ENCODE measurements at places on chromosomes 2 and 18. TPM values are rescaled to one million over a fixed set of nuclear protein-coding genes. Genes with fewer than 3 reads are reported as not detected.

GRCh38 chr18:45775241-45775676, 50.2 kb upstream of the SIGLEC15 start:
- peak; percentile 45 for DNase-seq

DNA sequence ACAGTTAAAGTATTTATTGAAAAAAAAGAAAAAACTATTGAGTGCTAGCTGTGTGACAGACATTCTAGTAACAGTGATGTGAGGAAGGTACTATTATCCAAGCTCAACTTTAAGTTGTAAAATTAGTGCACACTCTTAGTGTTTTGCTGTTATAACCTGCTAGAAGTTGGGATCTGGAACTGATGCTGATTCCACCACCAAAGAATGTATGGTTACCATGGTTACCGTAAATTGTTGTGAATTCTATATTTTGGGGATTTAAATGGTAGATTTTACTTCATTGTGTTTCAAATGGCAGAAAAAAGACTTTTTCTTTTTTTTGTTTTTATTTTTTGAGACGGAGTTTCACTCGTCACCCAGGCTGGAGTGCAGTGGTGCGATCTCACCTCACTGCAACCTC, 5.3 kb downstream of the AGFG1 start:
- DNase-seq, result no peak

The COL3A1 gene
- total RNA-seq, result 20.5 TPM

The KIAA2012 gene
- total RNA-seq, result not detected

- peak; percentile 66 for DNase-seq
Measured at GRCh38 chr2:197813093-197813787, 8.8 kb downstream of the PLCL1 start.

The VIT gene
- 2.7 TPM for total RNA-seq

The ADAM23 gene
- total RNA-seq, result 24.6 TPM

The SH3RF3 gene
- 0.32 TPM for total RNA-seq

GRCh38 chr2:109497463-109497862, 116.3 kb downstream of the SEPTIN10 start:
- no peak for DNase-seq

The CROCC2 gene
- total RNA-seq, result not detected

GRCh38 chr18:3903337-3903736, 453.4 kb downstream of the TGIF1 start:
- DNase-seq, result no peak

DNA sequence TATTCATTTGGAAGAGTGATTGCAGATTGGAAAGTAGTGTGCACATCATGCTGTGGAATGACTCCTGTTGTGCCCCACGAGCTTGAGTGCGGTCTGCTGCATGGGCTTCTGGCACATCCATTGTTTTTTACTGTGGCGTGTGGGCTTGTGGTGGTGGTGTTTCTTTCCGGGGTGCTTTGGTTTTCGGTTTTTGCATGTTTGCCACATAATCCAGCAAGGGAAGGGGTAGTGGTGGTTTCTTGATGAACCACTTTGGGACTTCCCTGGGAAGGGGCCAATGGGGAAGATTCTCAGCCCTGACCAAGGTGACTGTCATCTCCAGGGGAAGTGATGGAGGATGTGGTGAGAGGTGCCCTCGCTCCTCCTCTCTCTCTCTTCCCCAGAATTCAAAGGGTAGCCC, 57.0 kb downstream of the COA5 start:
- DNase-seq, result no peak

The CRYGC gene
- not detected for total RNA-seq

DNA sequence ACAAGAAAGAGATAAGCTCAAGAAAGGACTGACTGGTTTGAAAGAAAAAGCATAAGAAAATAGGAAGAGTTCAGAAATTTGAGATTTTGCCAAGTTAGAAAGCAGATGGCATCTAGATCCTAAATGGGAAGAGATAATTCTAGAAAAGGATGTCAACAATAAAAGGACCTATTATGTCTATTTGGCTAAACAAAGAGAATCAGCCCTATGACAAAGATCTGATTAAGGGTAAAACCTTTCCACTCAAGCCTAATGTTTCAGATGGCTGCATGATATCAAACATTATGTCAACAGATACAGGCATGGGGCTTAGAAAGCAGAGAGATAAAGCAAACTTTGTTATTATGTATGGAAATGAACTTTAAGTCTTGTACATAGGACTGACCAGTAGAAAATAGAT, 465.0 kb upstream of the TRIB2 start:
- DNase-seq, result no peak

- DNase-seq, result no peak
Measured at GRCh38 chr18:24248359-24248758, 109.5 kb downstream of the CABYR start.

The OXER1 gene
- total RNA-seq, result not detected

DNA sequence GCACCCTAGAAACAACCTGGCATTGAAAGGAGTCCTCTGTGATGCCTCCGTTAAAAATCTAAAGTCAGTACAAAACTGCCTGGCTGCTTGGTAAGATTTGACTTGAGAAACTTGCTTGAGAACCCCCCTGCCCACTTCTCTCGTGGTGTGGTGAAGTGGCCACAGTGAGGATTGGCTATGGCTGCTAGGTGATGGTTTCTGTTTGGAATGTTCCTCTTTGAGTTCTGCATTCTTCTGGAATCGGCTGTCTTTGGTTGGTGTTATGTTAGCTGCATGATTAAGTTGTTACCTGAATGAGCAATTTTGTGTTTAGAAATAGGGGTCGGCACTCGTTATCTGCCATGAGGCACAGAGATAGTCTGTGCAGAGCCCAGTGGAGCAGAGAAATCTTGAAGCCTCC, 21.7 kb upstream of the SAG start:
- DNase-seq, result no peak

- DNase-seq, result no peak
Measured at GRCh38 chr18:58314284-58314683, 270.3 kb downstream of the NEDD4L start.

DNA sequence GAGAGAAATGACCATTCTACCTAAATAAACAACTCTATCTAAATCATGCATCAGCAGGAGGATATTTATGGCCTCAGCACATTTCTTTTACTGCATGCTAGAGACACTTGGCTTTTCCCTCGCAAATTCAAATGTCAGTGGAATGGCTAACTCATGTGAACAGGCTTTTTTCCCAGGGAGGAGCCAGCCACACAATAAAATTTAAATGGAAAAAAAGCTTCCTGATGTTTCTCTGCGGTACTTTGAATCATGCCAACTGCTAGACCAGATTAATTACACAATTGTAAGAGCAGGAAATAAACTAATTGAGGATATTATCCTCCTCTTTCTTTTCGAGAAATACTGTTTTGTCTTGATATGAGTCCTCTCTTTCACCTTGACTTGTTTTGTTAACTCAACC, 676.3 kb downstream of the IRS1 start:
- no peak for DNase-seq

DNA sequence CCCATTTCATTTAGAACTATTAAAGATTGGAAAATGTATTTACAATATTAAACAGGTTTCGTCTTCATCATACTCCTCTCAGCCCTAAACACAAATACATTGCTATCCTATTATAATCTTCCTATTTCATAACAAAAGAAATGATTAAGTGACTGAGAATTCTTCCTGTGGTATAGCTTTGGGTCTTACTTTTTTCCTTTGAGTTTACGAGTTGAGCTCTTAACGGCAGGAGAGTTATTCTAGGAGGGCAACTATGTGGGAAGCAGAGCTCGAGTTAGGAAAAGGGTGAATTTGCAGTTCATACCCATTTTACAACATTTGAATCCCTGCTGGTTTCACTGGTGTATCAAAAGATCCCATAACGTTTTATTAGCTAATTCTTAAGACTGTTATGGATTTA, 105.0 kb downstream of the FIGN start:
- no peak for DNase-seq

DNA sequence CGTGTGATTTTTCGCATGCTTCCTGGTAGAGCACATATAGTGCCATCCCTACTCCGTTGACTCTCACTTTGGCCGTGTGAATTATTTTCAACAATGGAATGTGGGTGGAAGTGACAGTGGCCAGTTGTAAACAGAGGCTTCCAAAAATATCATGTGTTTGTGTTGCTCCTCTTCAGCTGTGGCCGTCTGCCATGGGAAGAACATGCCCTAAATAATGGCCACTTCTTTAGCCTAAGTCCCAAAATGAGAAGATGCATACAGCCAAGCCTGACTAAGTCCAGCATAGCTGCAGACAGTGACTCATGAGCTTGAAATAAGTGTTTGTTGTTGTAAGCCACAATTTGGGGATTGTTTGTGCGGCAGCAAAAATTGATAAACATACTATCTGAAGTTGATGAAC, 8.9 kb upstream of the GALNT1 start:
- no peak for DNase-seq

The SLC9A4 gene
- total RNA-seq, result not detected

DNA sequence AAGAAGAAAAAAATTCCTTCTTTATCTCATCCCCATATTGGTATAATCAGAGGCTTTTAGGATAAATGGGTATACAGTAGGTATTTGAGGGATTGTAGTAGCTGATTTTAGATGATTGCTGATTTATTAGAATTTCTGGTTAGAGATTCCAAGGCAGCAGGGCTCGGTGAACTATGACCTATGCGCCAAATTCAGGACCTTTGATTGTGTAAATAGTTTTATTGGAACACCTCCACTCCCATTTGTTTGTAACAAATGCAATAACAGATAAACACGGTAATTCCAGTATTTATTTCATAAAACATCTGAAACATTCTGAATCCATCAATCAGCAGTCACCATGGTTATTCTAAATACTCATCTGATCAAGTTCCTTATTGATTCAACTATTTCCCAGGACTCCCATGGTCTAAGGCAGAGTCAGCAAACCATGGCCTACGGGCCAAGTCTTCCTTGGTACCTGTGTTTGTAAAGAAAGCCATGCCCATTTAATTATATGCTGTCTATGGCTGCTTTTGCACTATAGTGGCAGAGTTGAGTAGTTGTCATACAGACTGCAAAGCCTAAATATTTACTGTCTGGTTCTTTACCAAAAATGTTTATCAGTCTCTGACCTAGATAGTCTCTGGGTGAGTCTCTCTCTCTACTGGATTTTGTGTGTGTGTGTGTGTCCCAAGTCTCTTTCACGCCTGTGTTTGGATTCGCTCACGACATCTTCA, 4.3 kb downstream of the MGAT5 start:
- no peak for DNase-seq

The RTKN gene
- 15.7 TPM for total RNA-seq

- DNase-seq, result peak; percentile 52
Measured at GRCh38 chr18:12403601-12404506, 3.9 kb upstream of the PRELID3A start.

- no peak for DNase-seq
Measured at GRCh38 chr2:238670111-238670585, 177.7 kb upstream of the TWIST2 start.

DNA sequence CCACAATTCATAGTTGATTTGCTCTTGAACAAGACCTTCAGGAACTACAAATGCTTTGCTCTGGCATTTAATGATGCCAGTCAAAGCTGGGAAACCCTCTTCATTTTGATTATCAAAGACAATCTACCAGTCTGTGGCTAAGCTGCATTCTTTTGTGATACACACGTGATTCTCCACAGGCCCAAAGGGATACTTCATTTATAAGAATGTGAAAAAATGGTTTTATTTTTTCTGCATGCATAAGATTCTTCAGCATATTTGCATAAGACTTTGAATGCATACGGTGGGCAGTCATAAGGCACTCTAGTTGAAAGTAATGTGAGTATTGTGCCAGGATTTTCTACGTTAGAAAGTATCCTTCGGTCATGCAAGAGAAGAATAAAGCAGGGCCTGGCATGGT, 33.0 kb upstream of the ARL5A start:
- DNase-seq, result no peak

- DNase-seq, result no peak
Measured at GRCh38 chr2:42359965-42360483, 993 bp downstream of the COX7A2L start.

- no peak for DNase-seq
Measured at GRCh38 chr2:33051586-33052360, 105.0 kb downstream of the LTBP1 start.

The FN1 gene
- 1,236 TPM for total RNA-seq

DNA sequence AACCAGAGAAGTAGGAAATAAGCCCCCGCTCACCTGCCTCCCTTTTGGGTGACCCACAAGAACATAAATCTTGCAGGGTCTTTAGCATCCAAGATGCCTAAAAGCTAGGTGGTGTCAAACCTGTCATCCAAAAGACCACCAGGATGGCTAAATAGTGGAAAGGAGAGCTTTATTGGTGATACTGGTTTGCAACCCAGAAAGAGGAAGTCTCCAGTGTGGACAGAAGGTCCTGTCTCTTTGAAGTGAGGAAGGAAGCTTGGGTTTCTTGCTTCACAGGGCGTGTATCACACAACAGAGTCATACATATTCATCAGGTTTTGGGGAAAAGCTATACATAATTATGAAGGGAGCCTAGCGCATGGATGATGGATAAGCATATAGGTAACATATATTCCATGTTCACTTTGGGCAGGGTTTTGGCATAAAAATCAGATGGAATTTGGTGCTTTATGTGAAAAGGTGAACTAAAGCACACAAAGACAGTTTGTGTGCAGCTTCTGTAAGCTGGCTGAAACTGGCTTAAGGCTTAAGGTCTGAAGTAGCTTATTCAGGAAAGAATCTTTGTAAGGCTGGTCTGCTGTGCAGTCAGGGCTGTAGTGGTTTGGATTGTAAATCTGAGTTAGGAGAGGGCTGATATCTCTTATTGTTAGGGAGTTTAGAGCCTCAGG, 102.2 kb upstream of the MSH2 start:
- DNase-seq, result no peak

The CLIP4 gene
- total RNA-seq, result 78.5 TPM

DNA sequence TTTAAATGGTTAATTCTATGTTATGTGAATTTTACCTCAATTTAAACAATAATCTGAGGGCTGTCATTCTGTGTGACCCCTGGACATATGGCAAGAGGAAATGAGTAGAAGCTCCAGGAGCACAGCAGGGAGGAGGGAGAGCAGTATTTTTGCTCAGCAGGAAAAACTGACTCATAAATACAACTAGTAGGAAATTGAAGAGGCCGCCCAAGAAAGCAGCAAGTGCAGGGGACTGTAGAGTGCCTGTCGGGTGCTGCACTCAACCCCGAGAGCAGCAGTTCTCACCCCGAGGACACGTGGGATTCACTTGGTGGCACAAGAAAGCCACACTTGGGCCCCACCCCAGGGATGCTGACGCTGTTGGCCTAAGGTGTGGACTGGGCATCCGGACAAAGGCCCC, 60.8 kb downstream of the NPAS2 start:
- no peak for DNase-seq

- DNase-seq, result no peak
Measured at GRCh38 chr18:58067601-58068000, 23.6 kb downstream of the NEDD4L start.

GRCh38 chr2:237091779-237092436, 6.2 kb downstream of the COPS8 start:
- DNase-seq, result no peak

GRCh38 chr18:76203552-76203951, 291.5 kb downstream of the ZNF516 start:
- DNase-seq, result no peak

GRCh38 chr2:152024477-152024876, 74.4 kb downstream of the CACNB4 start:
- no peak for DNase-seq

The MC2R gene
- total RNA-seq, result not detected

GRCh38 chr2:85524336-85524908, 14.5 kb upstream of the MAT2A start:
- no peak for DNase-seq

All from NCI-H460 (cell line).